Right lung (tissue), 10 donors: ENCODE measurements at places on chromosomes 3 and 15.
A peak's percentile ranks its signal among the peaks of the same experiment; 100 is the strongest.

DNA sequence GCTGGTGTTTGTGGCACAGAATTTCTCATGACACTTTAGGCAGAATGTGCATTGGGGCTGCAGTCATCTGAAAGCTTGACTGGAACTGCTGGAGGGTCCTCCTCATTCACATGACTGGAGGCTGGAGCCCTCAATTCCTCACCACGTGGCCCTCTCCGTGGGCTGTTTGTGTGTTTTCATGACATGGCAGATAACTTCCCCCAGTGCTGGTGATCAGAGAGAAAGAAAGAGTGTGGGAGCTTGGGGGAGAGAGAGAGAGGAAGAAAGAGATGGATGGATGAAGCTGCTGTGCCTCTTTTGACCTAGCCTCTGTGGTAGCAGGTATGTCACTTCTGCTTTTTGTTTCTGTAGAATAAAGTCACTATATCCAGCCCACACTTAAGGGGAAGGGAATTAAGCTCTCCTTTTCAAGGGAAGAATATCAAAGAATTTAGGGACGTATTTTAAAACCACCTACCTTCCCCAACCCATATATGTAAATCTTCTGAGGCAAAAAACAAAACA is 169.6 kb upstream of the IL12A start:
- DNase-seq: no peak

DNA sequence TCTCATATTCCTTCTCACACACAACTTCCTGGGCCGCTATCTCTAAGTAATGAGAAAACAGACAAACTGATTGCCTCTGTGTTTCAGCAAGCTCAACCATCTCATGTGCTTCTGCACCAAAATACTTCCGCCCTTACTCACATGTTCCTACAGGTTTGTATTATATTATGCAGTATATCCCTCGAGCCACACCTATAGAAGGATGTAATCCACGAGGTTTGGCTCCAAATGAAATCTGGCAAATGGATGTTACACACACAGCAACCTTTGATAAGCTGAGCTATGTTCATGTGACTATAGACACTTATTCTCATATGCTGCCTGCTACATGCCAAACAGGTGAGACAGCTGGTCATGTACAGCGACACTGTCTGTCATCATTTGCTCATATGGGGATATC is 22.6 kb downstream of the CCRL2 start:
- no peak for DNase-seq

DNA sequence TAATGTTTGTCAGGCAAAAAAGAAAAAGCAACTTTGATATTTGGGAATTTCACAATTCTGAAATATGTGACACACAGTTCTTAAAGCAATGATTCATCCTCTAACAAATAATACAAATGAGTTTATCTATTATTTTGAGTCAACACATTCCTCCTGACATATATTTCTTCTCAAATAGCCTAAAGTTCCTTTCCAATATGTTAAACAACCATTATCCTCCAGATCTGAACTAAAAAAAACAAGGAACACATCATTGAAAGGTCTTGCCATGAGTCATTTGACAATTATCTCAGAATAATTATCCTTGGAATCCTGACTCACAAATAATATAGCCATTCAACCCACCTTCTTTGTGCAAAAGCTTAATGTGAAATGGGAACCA is 208.7 kb upstream of the CDIN1 start:
- DNase-seq: no peak

DNA sequence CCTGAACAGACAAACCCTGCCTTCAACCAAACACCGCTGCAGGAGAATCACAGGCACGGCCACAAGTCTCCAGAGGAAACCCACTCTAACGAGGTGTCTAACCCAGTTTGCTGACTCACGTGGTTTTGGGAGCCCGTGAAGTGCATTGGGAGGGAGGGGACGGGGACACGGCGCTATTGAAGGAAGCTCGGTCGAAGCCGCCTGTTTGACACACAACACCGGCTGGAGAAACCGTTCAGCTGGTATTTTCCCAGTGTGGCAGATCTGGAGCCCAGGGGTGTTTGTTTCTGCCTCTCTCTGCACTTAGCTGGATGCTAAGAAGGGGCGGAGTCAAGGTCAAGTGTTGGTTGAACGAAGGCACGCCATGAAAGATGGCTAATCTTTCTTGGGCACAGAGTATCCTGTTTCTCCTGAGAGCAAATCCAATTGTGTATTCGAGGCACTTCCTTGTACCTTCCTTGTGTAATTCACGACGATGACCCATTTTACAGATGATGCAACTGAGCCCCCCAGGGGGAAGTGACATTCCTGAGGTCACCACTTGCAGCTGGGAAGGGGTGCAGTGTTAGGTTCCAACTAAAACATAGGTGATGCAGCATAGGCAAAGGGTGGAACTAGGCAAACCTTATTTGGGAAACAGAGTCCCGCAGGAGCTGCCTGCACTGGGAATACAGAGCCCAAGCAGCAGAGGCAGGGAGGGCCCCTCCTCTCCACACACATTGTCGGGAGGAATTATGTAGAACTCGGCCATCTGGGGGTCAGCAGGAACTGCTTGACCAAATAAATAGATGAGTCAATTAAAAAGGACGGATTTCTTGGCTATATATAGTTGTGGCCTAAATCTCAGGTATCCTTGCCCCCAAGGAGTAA is 22.5 kb downstream of the SLC6A6 start:
- DNase-seq: no peak

- DNase-seq: no peak
Measured at GRCh38 chr3:98521897-98522543, 682 bp downstream of the CLDND1 start.

DNA sequence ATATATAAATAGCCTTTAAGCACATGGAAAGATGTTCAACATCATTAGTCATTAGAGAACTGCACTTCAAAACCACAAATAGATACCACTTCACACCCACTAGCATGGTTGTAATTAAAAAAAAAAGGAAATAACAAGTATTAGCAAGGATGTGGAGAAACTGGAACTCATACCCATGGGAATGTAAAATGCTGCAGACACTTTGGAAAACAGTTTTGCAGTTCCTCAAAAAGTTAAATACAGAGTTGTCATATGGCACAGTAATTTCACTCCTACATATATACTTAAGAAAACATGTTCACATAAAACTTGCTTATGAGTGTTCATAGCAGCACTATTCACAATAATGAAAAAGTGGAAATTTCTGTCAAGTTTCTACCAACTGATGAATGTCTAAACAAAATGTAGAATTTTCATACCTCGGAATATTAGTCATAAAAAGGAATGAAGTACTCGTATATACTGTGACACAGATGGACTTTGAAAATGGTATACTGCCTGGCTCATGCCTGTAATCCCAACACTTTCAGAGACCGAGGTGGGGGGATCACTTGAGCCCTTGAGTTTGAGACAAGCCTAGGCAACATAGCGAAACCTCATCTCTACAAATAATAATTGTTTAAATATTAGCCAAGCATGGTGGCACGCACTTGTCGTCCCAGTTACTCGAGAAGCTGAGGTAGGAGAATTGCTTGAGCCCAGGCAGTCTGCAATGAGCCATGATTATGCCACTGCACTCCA is 28.1 kb downstream of the BCL2A1 start:
- no peak for DNase-seq

GRCh38 chr3:160546727-160547126 is 18.6 kb downstream of the KPNA4 start:
- no peak for DNase-seq

GRCh38 chr3:71131375-71132314 is 451.9 kb downstream of the FOXP1 start:
- no peak for DNase-seq

DNA sequence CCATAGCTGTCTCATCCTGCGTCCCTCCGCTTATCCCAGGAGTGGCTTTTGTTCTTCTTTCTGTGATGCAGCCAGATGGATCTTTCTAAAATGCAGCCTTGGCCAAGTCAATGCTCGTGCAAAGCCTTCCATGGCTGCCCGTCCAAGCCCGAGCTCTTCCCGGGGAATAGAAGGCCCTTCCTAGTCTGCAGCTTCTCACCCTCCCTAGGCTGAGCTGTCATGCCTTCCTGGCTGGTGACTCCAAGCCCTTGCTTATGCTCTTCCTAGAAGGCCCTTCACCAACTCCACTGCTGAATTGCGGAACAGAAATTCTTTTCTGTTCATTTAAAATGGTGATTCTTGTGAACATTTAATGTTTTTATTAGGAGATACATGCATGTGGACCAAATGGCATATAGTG is 95.9 kb downstream of the SMAD6 start:
- no peak for DNase-seq

DNA sequence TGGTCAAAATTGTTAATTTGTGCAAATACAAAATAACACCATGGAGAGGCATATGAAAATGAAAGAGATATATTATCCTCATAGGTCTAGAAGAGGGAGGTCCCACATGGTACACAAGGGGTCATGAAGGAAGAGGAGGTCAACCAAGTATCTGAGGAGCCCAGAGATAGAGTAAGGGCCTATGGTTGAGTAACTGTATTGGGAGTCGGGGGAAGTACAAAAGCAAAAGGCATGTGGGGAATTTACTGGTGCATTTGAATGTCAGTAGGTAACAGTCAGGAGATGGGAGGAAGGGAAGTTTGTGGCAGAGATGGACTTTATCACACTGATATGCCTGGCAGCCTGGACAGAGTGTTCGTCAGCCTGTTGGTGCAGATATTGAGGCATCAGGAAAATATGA is 1113.7 kb downstream of the OTOL1 start:
- DNase-seq: no peak

DNA sequence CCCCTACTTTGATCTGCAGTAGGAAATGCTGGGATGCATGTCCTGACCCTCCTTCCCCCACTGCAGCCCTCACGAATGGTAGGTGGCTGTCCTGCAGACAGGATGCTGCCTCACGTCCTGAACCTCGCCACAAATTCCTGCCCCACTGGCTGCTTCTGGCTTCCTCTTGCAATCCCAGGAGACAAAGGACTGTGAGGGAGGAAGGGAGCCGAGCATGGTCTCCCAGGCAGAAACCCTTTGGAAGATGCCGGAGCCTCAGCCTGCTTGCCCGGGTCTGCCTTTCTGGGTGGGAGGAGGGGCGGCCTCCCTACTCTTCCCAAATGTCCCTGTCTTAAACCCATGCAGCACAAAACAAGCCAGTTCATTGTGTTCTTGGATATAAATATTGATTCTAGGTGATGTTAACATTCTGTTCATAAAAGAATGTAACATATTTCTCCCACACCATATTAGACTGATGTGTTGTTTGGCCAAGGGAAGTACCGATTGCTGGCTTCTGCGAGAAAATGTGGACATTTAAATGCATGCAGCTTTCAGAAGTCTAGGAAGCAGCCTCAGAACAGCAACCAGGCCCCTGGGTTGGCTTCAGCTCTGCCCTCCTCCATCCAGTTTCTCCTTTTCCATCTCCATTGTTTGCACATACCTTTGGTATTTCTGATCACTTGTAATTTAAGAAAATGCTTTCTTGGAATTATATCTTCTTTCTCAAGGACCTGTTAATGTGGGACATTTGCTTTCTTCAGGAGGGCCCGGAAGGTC is 75.3 kb downstream of the HMG20A start:
- DNase-seq: no peak

- no peak for DNase-seq
Measured at GRCh38 chr3:14319654-14320182, 82.7 kb upstream of the SLC6A6 start.

- no peak for DNase-seq
Measured at GRCh38 chr3:22292681-22293080, 541.7 kb upstream of the ZNF385D start.

DNA sequence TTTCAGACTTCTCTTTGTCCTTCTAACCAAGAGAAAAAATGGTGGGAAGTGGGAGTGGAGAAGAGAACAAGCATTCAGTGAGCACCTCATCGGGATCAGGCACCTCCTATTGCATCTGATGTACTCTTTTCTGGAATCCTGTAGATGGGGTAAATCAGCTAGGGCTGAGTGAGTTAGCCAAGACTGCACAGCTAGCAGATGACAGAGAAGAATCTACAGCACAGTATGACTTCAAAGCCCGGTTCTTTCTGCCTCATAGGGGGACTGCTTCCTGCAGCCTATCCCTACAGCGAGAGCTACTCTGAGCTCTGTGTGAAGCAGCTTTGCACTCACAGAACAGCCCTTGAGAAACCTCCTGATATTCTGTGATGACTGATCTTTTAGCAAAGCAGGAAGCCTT is 275.2 kb upstream of the MEIS2 start:
- no peak for DNase-seq

GRCh38 chr15:65184305-65184867 is 756 bp downstream of the CLPX start:
- DNase-seq: peak; percentile 62

- no peak for DNase-seq
Measured at GRCh38 chr3:189395825-189396224, 224.1 kb downstream of the TPRG1 start.

DNA sequence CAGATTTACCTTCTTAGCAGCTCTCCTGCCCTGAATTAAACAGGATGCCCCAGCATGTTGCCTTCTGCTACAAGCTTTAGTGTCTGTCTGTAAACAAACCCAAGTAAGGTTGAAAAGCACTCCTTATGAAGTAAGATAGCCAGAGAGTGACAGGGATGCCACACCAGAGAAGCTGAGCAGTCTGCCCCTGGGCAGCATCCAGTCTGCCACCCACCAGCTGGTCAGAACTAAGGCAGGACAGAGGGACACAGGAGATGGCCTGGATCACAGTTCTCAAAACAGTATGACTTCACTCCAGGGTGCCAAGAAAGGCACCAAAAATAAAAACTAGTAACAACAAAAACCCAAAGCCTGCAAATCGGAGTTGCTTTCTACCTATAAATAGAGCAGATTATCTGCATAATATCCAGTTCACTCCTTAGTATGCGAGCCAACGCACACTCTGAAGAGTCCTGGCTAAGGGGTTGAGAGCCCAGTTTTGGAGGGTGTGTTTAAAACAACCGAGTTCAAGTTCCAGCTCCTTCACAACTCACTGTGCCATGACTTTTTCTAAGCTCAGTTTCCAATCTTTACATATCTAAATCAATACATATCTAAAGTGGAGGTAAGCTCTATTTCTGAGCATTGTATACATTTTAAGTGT is 198.9 kb downstream of the KCNMB2 start:
- DNase-seq: no peak

- DNase-seq: no peak
Measured at GRCh38 chr3:150503402-150504099, 42.7 kb downstream of the SERP1 start.

GRCh38 chr15:27028858-27029477 is 58.0 kb downstream of the GABRG3 start:
- DNase-seq: no peak

- DNase-seq: no peak
Measured at GRCh38 chr3:90052425-90052950, 945.1 kb downstream of the EPHA3 start.

GRCh38 chr15:77637851-77638692 is 5.4 kb upstream of the LINGO1 start:
- DNase-seq: no peak

- no peak for DNase-seq
Measured at GRCh38 chr15:69644876-69645275, 192.3 kb downstream of the RPLP1 start.
